T-helper 2 cell (primary cell): ENCODE measurements at places on chromosomes 2 and 18.

DNA sequence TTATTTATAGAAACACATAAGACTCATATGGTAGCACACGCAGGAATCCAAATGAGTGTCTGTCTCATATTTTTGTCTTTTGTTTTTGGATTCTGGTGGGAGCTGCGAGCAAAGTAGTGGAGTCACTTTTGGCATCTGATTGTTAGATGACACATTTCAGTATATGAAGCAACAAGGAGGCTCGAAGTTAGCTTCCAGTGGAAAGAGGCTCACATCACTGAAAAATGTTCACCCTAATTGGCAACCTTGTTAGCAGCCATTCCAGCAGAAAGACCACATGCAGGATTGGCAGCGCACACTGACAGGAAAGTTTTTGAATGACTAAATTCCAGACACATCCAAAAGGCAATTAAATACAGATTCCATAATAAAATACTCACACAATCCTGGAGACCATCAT is 87.4 kb downstream of the MYT1L start:
- DNase-seq: no peak

GRCh38 chr2:120791962-120792297 is 56.3 kb downstream of the GLI2 start:
- no peak for DNase-seq

- no peak for DNase-seq
Observed at GRCh38 chr2:181304011-181304844, 153.0 kb upstream of the ITGA4 start.

DNA sequence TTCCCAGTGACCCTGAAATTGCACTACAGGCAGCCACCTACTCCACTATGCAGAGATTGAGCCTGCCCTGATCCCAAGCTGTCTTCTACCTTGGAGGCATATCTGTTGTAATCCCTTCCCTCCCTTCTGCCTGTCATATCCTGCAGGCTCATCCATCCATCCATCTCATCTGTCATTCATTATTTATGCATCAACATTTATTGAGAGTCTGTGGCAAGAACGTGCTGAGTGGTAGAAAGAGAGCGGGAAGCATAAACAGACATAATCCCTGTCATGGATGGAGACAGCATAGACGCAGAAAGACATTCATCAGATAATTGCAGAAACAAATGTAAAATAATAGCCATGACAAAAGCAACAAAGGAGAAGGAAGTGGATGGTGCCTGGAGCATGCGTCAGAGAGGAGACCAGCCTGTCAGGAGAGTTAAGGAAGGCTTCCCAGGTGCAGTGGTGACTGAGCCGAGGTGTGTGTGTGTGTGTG is 110.7 kb upstream of the STPG4 start:
- no peak for DNase-seq

DNA sequence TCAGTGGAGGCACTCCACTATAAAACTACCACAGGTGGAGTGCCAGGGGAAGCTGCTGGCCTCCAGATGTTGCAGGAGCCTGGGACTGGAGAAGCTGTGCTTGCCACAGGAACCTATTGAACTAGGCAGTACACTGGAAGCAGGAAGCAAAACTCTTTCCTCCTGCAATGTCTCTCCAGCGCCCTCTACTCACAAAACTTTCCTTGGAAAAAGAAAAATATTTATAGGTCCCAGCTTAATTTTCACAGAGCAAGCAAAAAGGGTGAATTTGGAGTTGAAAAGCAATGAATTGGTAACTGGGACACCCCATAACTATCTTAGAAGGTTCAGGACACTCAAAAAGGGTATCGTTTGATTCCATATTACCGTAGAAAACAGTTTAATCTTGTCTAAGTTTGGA is 33.2 kb upstream of the REEP1 start:
- no peak for DNase-seq

DNA sequence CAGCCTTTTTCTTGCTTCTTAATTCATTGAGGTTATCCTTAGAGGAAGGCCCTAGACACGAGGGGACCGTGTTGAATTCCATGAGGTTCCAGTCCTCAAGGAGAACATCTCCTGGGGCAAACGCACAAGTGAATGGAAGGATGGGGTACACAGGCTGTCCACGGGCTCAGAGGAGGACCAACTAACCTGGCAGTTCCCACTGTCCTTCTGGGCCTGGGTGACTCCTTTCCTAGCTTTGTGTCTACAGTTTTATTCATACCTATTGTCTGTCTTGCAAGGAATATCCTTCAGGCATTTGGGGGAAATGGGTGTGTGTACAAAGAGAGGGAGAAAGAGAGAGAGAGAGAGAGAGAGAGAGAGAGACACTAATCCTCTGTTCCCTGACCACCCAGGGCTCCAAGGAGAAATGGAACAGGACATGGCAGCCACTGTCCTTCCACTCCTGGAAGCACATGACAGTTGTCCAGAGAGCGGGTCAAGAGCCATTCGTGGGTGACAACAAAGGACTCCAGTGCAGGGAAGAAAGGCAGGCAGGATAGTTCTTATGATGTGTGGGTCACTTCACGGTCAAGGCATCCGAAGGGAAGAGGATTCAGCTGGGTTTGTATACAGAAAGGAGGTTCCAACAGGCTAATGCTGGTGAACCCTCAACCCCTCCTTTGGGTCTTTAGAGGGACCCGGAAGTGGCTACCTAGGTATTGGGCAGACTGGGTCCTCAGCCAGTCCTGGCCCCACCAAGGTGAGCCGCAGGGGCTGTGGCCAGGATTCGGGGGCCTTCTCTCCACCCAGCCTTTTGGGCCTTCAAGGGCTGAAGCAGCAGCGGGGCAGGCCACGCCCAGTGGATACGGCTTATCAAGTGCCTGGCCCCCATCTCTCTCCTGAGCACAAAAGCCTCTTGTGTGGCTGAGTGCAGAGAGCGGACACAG is 150.6 kb downstream of the MYCN start:
- no peak for DNase-seq

- no peak for DNase-seq
Observed at GRCh38 chr18:55264108-55264507, 304.8 kb upstream of the CCDC68 start.

DNA sequence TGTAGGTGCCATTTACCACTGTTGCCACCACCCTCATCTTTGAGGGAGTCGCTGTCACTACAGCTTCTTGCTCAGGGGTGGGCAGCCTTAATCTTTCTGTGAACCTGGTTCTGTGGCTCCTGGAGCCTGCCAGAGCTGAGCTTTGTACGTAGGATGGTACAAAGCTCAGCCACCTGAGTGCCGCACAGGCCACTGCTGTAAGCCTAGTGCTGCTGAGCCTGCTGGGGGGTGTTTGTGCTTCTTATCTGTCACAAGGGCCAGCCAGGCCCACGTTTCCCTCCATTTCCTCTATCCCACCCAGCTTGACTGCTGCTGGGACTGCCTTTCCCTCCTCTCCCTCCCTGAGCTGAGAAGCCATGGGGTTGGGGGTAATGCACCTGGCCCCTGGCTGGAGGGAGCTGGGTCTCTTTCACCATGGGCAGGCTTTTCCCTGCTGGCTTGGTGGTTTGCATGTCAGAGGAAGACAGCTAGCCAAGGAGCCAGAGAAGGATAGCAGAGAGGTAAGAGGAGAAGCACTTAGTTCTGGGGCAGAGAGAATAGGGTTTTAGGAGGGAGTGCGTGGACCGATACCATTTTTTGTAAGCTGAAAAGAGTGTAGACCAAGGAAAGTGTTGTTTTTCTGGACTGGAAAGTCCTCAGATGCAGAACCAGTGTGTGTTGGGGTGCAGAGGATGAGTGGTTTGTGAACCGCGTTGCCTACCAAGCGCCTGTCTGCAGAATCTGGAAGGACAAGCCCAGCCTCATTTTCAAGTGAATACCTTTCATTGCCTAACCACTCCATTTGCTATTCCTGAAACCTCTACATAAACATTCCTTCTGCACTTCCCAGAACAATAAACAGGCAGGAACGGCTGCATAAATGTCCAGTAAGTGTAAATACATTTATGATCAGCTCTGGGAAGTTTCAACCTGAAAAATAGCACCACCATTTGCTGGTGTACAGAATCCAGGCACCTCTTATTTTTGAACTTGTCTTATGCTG is 45.1 kb upstream of the FHL2 start:
- DNase-seq: no peak
